IPS-NIHi11 (cell line): ENCODE measurements at places on chromosomes 5 and 9.

- DNase-seq: no peak
Observed at GRCh38 chr5:55604611-55605067, 69.9 kb upstream of the PLPP1 start.

- no peak for DNase-seq
Observed at GRCh38 chr5:39955156-39955555, 530.4 kb upstream of the DAB2 start.

- no peak for DNase-seq
Observed at GRCh38 chr5:67366276-67366675, 169.7 kb upstream of the CD180 start.

GRCh38 chr9:6562871-6563430 is 82.6 kb downstream of the GLDC start:
- no peak for DNase-seq

DNA sequence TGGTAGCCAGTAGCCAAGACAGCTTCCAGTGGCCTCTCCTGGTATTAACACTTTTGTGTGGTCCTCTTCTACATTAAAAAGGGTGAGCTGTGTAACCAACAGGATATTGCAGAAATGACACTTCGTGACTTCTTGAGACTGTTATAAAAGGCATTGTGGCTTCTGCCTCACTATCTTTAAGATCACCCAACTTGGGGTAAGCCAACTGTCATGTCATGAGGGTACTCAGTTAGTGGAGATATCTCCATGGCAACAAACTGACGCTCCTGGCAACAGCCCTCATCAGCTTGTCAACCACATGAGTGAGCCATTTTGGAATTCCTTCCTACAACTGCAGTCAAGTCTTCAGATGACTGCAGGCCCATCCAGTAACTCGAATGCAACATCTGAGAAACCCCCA is 121.7 kb downstream of the DEPDC1B start:
- no peak for DNase-seq

DNA sequence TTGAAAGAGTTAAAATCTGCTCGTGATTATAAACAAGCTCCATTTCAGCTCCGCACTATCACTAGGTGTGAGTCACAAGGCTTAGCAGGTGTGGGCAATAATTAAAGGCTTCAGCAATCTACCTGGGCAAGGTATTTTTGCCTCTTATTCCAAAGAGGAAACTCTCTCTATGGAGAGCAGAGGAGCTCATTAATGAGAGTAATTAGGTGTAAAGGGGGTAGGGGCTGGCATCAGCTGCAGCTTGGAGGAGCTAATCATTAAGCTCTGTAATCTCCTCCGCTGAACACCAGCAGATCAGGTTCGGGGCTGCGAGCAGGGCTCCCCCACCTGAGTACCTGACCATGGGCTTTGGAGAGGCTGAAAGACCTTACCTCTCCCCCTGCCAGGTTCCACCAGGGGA is 129.2 kb downstream of the CRB2 start:
- DNase-seq: no peak

DNA sequence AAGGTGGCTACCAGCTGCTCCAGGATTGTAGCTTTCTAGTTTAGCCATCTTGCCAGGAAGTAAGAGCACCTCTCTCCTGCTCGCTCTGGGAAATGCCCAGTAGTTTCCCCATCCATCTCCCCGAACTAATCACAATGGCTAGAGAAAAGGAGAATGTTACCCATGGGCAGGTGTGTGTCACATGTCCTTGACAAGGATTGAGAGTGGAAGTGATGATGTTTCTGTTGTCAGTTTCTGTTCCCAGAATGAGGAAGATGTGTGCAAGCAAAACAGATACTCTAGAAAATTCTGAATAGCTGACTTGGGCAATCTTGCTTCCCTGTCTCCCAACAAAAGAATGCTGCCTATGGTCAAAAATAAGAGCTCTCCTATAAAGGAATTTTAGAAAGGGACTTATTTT is 429.5 kb downstream of the EBF1 start:
- no peak for DNase-seq

GRCh38 chr5:83780699-83781350 is 60.2 kb upstream of the HAPLN1 start:
- DNase-seq: no peak

DNA sequence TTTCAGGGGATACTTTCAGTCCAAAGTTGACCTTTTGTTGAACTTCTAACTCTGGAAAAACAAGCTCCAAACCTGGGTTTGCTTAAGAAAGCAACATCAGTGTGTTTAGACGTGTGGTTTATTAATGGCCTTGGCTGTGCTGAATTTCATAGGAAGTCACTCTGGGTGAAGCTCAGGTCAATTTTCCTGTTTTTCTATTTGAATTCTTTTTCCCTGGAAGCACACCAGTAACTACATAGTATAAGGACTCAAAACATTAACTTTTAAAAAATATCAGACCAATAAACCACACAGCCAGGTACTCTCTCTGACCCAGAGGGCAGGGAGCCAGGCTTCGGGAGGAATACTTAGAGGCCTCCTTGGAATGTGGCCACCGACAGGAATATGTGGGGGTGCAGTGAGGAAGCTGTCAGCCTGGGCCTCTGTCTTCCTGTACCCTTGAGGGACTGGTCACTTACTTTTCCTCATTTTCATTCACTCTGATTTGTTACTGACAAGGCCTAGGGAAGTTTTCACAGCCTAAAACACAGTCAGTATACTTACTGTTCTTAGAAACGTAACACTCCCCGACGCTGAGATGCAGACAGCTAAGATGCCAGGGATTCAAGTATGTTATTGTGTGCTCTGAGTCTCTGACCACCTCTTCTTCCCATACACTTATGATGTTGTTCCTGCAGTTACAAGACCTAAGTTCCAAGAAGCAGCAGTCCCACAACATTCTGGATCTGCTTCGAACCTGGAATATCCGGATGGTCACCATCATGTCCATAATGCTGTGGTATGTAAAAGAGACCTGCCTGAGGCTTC is 18.9 kb downstream of the SLC22A5 start:
- DNase-seq: no peak

DNA sequence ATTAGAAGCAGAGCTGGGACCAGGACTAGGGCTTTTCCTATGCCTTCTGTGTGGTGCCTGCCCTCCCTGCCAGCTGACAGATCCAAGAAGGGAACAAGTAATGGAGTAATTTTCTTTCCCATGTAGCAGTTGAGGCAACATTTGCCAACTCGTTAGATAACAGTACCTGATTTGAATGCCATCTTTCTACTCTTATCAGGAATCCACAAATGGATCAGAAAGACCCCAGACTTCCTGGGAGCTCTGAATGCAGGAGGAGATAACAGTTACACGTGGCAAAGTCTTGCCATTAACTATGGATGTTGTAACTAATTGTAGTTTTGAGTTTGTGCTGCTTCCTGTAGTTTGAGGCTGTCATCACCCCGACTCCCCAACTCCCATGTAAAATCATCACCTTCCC is 39.2 kb downstream of the RCL1 start:
- no peak for DNase-seq

DNA sequence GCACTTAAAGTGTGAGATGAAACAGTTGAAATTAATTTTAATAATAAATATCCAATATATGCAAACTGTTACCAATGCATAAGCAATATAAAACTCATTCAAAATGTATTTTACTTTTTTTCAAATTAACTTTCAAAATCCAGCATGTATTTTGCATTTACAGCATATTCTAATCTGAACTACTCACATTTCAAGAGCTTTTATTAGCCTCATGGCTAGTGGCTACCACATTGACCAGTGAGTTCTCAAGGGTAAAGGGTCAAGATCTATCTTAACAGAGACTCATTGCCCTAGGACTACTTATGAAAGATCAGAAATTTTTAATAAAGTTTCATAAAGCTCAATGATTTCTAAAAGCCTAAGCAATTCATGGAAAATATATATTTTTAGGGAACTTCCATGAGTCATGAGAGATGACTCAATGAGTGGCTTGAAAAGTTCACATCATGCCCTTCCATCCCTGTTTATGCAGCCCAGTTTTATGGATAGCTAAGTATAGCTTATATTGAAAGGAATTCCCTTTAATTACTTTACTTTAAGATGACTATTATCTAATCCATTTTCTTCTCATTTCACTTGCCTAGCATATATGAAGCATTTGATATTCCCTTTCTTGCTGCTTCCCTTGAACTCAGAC is 608.6 kb downstream of the SLCO4C1 start:
- no peak for DNase-seq

DNA sequence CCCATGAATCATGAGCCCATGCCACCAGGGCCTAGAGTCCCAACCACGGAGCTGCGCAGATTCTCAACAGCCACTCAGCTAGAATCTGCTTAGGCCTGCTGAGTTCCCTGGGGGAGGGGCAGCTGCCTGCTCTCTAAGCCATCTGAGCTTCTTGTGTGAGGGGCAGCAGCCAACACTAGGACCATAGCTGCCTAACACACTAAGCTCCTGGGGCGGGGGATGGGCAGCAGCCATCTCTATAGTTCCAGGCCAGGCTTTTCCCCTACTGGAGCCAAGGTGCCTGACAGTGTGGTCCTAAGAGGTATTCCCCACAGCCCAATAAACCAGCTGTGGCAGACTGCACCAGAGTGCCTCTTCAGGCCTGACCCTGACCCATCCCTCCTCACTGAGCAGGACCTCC is 255.9 kb upstream of the ACO1 start:
- no peak for DNase-seq

DNA sequence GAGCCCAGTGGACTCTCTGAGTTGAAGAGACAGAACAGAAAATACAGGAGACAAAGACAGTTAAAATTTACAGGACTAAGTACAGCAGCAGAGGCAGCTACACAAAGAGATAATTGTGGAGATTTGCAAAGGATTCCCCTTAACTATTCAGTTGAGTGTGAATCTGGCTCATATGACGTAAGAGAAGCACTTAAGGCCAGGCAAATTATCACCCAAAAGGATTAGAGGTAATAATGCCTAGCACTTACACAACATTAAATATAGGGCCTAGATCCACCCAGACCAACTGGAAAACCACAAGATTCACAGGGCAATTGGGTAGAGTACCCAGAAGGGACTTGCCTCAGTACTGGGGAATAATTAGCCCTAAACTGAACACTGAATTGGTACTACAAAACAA is 41.3 kb downstream of the ADAMTS6 start:
- no peak for DNase-seq

GRCh38 chr5:132280371-132281240 is 13.6 kb upstream of the SLC22A4 start:
- DNase-seq: no peak

GRCh38 chr9:137685035-137685740 is 66.4 kb downstream of the EHMT1 start:
- DNase-seq: no peak

GRCh38 chr9:34219421-34219820 is 40.6 kb downstream of the UBAP1 start:
- DNase-seq: no peak

DNA sequence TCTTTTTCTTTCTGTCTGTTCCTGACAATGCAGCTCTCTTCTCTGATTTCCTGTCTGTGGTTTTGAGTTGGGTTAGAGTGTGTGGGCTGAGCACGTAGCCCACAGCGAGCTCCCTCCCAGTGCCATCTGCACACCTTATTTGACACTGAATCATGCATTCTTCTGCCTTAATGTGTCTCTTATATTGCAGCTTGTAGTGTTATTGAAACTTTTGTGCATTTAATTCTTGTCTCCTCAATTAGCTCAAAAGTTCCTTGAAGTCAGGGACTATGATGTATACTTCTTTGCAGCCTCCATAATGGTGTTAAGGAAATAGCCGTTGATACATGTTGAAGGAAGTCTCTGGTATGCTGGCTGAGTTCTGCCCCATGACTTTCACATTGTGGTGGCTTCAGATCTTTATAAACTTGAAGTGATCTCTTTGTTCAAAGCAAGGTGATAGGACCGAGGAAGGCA is 576.2 kb upstream of the CLINT1 start:
- no peak for DNase-seq

- peak; percentile 89 for DNase-seq
Observed at GRCh38 chr5:31193591-31194467, at the start of gene CDH6. Gene CDH6, plus strand, starts transcription at chr5:31193686. Its CDS starts 73,788 bp downstream, at chr5:31267474.

DNA sequence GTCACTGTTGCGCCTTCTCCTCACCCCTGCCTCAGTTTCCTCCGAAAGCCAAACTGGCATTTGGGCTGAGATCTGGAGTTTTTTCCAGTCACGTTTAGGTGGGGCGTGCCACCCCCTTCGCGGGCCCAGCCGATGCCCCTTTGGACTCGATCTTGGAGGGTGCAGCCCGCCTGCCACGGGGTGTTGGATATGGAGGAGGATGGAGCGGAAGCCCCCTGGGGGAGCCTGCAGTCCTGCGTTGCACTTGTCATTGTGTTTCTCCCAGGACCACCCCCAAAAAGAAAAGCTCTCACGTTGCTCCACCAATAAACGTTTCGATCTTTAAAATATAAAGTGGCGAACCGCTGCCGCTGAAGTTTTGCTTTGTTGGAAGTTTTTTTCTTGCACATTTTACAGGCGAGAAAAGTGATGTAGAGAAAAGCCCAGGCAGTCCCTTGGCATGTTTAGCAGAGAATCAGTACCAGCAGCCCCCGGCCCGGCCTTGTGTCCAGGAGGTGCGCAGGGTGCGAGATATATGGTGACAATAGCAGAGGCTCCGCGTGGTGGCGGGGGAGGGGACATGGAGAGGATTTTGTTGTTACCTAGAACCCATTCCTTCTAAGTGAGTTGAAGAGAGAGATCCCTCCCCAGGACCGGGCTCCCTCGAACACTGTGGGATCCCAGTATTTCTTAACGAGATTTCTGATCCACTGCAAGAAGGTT is 681 bp downstream of the F2R start:
- peak; percentile 30 for DNase-seq
